WTC11 (cell line): ENCODE measurements at places on chromosomes 4 and X. TPM values are rescaled to one million over a fixed set of nuclear protein-coding genes. Genes with fewer than 3 reads are reported as not detected.
A peak's percentile ranks its signal among the peaks of the same experiment; 100 is the strongest.

- no peak overlapping the region for H3K4me3 ChIP-seq
- peaks cover 10% of the 10 kb centered on the region for H3K36me3 ChIP-seq
- peaks cover 11% of the 10 kb centered on the region for H3K4me1 ChIP-seq
- peak; percentile 8 for DNase-seq
Measured at GRCh38 chrX:69618803-69619202, 2.9 kb downstream of the EDA start.

DNA sequence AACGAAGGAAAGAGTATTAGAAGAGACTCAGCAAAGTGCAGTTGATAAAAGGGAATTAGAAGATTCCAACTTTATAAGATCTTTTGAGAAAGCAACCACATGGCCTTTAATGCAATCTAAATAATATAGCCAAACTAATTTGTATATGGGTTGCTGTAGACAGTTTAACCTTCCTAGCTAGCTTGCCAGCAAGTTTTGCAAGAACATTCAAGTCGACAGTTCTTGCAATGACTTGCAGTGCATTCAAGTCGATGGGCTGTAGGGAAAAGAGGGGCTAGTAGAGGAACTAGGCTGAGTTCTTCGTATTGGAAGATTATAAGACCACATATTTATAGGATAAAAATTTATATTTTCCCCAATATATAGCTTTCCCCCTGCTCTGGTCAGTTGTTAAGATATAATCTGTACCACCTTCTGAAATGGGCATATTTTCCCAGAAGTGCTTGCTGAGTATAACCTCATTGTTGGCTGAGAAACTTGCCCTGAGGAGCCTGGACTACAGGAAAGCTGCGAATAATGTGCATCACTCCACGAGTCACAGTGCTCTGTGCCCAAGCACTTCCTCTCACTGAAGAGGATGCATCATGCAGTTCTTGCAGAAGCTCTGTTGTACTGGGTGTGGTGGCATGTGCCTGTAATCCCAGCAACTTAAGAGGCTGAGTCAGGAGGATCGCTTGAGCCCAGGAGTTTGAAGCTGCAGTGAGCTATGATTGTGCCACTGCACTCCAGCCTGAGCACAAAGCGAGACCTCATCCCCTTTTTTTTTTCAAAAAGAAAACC lies 56.7 kb downstream of the DOCK11 start:
- H3K4me1 ChIP-seq = no peaks in the 10 kb centered on the region
- H3K27ac ChIP-seq = no peak overlapping the region

MAGEE1 gene
- 7.3 to 9.2 TPM (median 8.0 TPM) in 3 replicates for total RNA-seq

LUZP4 gene
- total RNA-seq = not detected in 3 replicates

DNA sequence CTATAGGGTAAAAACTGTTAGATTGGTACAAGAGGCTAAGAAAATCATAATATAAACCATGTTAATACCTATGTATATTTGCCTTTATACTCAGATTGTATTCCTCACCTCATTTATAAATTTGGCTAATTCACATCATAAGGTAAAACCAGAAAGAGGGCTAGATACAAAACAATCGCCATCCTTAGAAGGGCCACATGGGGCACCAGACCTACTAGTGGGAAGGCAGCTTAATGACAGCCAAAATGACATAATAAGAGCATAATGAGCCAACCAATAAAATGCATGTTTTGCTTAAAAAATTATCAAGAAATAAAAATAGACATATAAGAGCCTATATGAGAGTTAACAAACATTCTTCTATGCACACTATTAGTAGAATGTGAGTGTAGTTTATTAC lies 107.3 kb upstream of the PRDX4 start:
- H3K4me3 ChIP-seq = no peak overlapping the region
- H3K27ac ChIP-seq = no peak overlapping the region
- peaks cover 36% of the 10 kb centered on the region for H3K36me3 ChIP-seq
- no peak for DNase-seq
- peaks cover 2% of the 10 kb centered on the region; the same call in 1 of the 2 replicates for H3K27me3 ChIP-seq

TCEAL7 gene
- total RNA-seq = 5.6 to 7.7 TPM (median 7.2 TPM) in 3 replicates

GRCh38 chr4:63155561-63155960 lies 1253.7 kb downstream of the TECRL start:
- H3K36me3 ChIP-seq = peaks cover 8% of the 10 kb centered on the region

DNA sequence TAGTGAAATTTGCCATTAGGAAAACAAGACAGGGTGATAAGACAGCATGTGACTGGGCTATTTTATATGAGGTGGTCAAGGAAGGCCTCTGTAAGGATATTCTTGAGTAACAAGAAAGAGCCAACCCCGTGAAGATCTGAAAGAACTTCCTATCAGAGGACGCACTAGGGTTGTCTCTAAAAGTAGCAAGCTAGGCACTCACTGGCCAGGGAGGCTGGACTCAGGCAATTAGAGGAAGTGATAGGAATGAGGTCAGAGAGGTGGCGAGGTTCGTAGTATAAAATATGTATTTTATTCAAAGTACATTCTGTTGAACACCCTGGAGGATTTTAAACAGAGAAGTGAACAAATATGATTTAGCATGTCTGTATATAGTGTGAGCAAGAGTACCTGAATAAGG lies 4.6 kb downstream of the BMPR1B start:
- no peak for DNase-seq
- peaks cover 12% of the 10 kb centered on the region; the same call in 1 of the 2 replicates for H3K4me1 ChIP-seq
- no peaks in the 10 kb centered on the region for H3K36me3 ChIP-seq
- H3K27me3 ChIP-seq = peaks cover 31% of the 10 kb centered on the region

DNA sequence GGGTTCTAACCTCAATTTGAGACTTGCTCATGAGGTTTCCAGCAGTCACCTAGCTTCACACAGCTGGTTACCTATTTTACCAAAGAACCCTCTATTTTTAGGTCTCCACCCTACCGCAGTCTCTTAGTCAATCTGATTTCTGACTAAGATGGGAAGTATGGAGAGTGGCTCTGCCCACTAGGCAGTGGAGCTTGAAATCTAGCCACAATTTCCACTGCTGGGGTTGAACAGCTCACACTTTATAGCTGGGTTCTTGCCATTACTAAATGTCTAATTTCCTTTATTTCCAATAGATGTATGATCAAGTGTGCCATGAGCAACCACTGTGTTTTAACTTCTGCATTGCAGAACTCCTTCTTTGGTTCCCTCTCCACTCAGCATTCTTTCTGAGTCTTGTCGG lies 43.1 kb downstream of the GASK1B start:
- no peaks in the 10 kb centered on the region for H3K27me3 ChIP-seq
- H3K36me3 ChIP-seq = no peaks in the 10 kb centered on the region
- no peak overlapping the region for H3K27ac ChIP-seq
- no peak overlapping the region for H3K4me3 ChIP-seq

DNA sequence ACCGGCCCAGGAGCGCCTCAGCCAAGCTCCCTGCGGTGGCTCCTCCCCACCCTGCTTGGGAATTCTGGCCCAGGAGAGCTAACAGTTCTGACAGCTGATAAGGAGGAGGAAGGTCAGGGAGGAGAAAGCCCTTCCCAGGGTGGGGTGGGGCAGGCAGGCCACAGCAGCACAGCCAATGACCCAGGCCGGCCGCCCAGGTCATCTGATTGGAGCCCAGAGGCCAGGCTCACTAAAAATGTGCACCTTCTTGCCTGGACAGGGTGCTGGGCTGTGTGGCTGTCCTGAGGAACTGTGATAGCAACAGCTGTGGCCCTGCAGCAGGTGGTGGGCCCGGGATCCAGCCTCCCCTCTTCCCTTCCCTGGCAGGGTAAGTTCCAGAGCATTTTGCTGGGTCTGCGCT lies 17.2 kb upstream of the SH3TC1 start:
- no peak overlapping the region for H3K4me3 ChIP-seq
- H3K27me3 ChIP-seq = no peaks in the 10 kb centered on the region
- no peaks in the 10 kb centered on the region for H3K36me3 ChIP-seq
- H3K4me1 ChIP-seq = no peaks in the 10 kb centered on the region
- H3K27ac ChIP-seq = no peak overlapping the region
